ENCODE measurements at places on chromosomes 4 and X.
A peak's percentile ranks its signal among the peaks of the same experiment; 100 is the strongest.

DNA sequence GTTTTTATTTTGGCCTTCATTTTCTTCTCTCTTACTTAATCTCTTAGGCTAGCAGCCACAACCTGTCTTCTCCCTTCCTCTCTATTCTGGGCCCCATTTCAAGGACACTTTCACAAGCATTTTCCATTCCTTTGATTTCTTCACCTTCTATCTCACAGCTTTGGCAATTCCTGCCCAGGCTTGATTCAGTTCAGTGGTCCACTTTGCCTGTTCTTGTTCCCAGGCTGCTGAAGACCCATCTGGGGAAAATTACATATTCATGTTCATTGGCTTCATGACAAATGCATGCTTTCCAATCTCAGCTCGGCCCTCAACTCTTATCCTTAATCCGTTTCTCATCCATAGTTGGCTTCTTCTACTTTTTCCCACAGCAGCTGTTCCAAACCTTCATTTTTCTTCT lies 38.7 kb upstream of the LPAR4 start:
- no peak for DNase-seq

- DNase-seq, result no peak
These were observed 269.2 kb downstream of the FSTL5 start for GRCh38 chr4:161894493-161895167.

DNA sequence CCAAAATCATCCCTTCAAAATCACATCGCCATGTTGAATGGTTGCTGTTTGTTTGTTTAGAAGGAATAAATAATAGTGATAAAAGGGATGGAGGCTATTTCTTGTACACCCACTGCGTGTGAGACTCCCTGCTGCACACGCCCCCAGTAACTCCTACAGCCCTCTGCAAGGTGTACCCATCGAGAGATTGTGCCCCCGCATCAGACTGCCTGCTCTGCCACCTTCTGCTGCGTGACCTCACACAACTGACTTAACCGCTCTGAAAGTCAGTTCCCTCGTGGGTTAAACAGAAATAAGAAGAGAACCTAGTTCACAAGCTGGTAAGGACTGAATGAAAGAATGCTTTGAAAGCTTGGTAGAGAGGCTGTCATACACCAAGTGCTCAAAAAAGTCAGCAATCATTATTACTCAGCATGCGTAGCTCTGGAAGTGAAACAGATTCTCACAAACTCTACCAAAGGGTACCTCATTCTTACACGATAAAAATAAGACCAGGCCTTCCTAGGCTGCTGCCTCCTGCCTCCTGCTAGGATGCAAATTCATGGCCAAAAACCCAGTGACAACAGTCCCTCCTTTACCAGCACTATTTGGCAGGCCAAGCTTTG lies 147.1 kb downstream of the CPEB2 start:
- DNase-seq, result peak; percentile 28

DNA sequence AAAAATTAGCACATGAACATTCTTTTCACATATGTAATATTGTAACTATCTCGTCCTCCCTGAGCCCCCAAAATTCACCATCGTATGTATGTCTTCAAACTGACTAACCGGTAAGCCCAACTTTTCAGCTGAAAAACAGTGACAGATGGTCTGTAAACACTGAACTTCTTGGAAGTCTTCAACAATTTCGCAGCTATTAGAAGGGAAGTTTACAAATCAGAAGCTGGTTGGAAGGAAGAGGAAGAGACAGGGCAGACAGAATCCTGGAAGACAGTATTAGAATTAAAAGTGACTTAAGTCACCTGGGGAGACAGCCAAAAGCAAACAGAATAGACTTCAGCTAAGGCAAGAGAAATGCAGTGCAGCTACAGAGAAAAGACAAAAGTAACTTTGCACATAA lies 858.4 kb downstream of the ADGRL3 start:
- DNase-seq, result no peak

- DNase-seq, result no peak
These were observed 212.7 kb downstream of the KCTD8 start for GRCh38 chr4:44235897-44236296.

GRCh38 chrX:74527350-74527749 lies 87.1 kb downstream of the RLIM start:
- no peak for DNase-seq

DNA sequence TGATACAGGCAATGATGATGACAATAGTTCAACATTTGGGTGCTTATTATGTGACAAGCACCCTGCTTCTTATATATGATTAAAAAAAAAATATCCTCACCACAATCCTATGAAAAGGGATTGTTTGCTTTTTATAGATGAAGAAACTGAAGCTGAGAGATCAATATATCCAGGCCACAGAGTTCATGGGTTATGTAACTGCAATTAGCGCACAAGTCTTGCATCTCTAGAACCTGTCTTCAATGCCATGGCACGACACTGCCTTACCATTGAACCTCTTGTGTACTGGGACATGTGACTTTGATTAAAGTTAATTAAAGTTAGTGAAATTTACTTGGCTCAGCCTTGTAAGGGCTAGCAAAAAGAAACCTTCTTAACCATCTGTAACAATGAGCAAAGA lies 599.7 kb downstream of the ADGRL3 start:
- DNase-seq, result no peak

DNA sequence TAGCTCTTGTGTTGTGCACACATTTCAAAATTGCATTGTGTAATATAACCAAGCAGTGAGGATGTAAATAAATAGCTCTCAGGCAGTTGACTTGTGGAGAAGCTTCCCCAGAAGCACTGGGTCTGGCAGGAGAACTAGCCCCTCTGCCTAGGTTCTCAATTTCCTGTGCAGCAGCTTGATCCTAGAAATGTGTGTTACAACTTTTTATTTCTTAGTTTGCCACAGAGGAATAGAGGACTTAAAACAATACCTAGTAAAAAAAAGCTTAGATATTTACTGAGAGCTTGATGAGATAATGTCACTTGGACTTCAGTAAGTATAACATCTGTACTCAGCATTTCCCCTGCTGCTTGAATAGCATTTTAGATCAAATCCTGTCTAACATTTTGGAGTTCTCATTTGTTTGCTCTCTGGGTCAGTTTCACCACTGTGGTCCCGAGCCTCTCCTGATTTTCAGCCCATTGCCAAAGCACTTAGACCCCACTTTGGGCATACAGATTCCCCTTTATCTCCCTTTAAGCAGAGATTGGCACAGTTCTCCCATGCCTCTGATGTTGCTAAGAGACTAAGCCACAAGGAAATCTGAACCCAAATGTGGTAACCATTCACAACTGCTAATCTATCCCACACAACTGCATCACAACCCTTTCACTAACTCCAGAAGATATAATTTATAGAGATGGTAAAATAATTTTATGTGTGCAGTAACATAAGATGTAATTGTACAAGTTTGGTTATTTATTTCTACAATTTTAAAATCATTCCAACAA lies 98.2 kb upstream of the NRK start:
- no peak for DNase-seq

DNA sequence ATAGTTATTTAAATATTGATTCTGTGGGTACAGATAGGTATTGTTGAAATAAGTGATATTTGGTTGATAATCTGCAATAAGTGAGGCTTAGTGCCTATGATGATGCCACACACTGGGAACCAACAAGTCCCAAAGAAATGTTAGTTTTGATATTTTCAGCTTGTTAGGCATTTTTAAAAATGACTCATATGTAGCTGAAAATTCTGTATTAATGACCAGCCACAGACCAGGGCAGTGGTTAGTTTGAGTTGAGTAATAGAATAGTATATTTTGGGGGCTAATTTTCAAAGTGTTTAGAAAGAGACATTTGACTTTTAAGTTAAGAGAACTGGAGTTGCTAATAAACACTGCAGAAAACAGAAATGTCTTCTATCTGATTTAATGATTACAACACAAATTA lies 9.4 kb downstream of the INTU start:
- DNase-seq, result no peak

DNA sequence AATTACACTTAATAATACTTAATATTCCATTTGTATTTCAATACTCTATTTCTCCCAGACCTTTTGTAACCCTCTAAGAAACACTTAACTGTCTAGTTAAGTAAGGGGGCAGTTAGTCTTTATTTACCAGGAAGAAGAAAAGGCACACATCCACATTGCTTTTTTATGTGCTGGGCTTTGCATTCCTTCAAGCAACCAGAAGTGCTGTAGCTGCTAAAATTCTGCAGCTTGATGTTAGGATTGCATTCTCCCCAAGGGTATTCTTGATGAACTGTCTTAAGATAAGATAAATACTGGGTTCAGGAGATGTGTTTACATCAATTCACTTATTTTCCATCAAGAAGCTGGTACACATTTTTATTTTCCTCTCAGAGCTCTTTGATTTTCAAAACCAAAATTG lies 24.0 kb downstream of the ASIC5 start:
- no peak for DNase-seq

GRCh38 chr4:40122941-40123340 lies 66.3 kb downstream of the N4BP2 start:
- no peak for DNase-seq

GRCh38 chr4:67499799-67500198 lies 45.5 kb downstream of the CENPC start:
- DNase-seq, result no peak

DNA sequence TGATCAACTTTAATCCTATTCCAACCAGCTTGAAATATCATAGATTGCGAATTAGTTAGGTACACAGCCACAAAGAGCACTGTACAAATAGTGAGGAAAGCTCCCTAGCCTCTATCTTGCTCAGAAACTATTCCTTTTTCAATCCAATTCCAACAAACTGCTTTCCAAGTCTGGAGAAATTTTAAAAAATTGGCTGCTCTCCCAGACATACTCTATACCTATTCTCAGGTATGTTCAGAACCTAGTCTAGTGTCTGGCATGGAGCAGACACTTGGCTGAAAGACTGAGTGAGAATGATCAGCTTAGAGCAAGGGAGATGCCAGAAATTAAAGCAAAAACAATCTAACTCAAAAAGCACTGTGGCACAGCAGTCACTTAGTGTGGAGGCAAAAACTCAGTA lies 105.9 kb downstream of the SLC10A7 start:
- no peak for DNase-seq

- no peak for DNase-seq
These were observed 210.3 kb upstream of the EPHA5 start for GRCh38 chr4:65880594-65880993.

GRCh38 chr4:21898101-21898500 lies 50.5 kb downstream of the KCNIP4 start:
- DNase-seq, result no peak

- DNase-seq, result no peak
These were observed 13.0 kb downstream of the RGS12 start for GRCh38 chr4:3305610-3306371.

- no peak for DNase-seq
These were observed 7.8 kb downstream of the MAGEA4 start for GRCh38 chrX:151920530-151920929.

DNA sequence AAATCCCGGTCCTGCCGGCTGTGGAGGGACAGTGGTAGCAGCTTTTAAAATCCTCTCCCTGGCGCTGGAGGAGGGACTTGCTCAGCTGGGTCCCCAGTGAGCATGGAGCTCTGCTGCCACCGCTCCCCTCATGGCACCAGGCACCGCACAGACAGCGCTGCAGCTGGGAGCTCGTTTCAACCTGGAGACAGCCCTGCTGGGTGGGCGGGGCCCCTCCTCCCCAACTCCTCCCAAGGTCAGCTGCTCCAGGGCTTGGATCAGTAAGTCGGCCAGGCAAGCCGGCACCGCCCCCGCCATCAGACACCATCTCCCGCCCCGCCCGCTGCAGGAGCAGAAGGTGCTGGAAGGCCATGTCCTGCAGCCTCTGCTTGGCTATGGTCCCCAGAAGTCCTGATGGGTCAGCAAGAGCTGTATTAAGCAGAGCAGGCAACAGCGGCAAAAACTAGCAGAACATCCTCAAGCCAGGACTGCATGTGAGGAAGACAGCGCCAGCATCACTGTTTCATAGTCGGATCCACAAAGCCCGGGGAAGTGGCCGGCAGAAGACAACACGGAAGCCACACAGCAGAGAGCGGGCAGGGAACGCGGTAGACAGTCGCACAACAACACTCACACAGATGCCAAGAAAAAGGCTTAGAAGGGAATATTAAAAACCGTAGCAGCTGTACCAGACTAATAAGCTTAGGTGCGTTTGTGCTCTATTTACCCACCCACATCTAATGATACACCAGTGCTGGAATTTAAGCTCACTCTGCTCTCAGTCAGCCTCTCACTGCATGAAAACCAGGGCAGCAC lies 16.2 kb downstream of the ZFYVE28 start:
- DNase-seq, result no peak

GRCh38 chr4:6974138-6974848 lies 64.7 kb downstream of the TBC1D14 start:
- peak; percentile 86 for DNase-seq

DNA sequence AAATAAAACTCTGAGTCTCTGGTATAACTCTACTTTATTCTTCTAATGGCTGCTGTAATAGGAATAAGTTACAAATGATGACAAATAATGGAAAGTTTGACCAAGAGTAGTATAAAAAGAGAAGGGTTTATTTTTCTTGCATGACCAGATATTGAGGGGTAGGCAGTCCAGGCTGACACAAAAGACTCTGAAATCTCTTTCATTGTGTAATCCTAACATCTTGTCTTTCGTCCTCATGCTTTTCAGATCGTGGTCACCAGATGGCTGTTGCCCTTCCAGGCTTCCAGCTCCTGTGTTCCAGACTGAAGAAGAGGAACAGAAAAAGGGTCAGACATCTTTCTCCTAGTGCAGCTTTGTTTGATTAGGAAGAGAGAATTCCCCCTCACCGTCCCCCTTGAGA lies 176.9 kb upstream of the GK2 start:
- DNase-seq, result no peak

DNA sequence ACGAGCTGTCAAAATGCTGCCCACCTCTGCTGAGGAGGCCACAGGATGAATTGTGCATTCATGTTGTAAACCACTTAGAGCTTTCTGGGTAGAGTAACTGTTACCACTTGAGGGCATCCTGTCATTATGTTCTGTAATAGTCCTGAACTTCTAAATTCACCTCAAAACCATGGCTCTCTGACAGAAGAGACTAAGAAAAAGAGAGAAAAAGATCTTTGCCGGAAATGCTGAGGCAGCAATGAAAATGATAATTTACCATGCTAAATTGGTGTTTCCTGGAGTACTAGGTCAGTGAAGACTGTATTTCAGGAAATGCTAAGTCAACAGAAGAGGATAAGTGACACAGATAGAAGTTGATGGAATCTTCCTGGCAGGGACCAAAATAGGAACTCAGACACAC lies 942.3 kb upstream of the SLIT2 start:
- no peak for DNase-seq
